ENCODE measurements at places on chromosomes 12 and 14.
A peak's percentile ranks its signal among the peaks of the same experiment; 100 is the strongest.

DNA sequence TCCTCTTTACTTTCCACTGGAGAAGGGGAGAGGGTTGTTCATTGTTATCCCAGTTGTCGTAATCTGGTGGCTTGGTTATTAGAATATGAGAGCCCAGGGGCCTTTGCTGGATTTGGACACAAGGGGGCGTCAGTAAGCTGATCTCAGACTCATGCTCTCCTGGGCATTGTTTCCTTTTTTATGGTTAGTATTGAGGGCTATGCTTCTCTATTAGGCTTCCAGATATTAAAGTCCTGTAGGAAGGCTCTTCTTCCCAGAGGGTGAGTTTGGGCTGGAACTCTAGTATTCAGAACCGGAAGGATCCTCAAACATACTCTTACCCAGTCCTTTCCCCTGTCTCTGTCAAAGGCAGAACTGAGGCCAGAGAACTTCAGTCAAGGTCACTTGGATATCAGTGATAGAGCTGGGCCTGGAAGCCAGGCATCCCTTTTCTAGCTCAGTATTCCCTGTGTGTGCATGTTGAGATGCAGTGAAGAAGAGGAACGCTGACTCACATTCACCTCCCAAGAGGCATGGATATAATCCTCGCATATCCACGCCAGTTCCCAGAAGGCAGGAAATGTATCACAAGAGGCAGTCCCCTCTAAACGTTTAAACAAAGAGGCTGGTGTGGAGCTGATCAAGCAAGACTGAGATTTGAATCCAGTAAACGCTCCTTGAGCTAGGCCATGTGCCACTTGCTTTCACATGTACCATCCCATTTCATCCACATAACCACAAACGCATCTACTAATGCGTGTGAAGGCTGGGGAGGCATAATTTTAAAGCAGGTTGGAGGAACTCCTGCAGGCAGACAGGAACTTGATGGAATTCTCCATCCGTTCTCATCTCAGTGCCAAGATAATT is 41.6 kb downstream of the UBE3B start:
- peak; percentile 57 for DNase-seq

- DNase-seq: no peak
These were observed 170.6 kb upstream of the CCDC196 start for GRCh38 chr14:66315548-66315947.

DNA sequence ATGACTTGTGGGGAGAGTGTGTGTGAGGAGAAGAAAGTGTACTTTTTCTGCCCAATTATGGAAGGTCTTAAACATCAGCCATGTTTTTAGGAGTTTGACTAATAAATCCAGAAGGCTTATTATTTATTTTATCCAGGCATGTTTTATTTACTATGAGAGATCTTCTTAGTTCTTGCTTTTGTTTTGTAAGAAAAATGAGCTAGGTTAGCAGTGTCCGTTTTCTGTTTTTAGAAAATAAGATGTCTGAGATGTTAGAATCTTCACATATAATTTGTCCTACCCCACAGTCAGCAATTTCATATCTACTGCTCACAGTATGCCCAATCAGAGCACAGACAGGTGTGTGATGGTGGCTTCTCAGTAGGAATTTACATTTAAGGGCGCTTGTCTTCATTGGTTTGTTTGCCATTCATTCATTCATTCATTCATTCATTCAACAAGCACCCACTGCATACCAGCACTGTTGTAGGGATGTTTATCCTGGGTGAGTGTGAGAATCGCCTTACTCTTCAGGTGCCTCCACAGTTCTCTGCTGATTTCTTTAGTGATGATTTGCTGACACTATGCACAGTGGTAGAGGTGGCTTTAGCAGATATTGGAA is 83.2 kb downstream of the CRADD start:
- no peak for DNase-seq

- no peak for DNase-seq
These were observed 93.1 kb downstream of the SLC5A8 start for GRCh38 chr12:101116911-101117310.

DNA sequence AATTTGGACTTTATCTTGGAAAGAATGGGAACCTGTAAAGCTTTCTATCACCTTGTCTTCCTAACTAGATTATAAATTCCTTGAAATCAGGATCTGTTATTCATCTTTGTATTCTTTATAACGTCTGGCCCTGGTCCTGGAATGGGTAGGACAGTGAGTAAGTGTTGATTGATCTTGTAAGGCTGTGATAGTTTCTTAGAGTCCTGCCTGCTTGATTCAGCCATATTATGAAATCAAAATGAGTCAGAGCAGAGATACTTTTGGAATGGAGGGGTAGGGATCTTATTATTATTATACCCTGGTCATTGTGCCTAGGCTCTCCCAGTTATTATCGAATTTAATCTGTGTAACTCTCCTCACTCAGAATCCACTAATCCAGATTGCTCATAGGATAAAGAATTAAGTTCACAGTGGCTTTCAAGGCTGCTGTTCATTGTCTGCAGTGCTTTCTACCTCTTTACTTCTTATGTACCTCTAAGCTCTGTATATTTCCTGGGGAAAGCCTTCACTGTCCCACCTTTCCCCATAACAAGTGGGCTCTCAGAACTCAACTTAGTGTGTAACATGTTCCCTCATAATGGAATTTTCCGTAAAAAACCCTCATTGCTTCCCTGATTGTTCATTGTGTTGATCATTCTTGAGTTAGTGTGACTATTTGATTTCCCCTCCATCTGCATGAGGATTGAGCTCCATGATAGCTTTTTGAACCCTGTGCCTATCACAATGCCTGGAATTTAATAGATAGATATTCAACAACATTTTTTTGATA is 93.3 kb downstream of the DAAM1 start:
- no peak for DNase-seq

DNA sequence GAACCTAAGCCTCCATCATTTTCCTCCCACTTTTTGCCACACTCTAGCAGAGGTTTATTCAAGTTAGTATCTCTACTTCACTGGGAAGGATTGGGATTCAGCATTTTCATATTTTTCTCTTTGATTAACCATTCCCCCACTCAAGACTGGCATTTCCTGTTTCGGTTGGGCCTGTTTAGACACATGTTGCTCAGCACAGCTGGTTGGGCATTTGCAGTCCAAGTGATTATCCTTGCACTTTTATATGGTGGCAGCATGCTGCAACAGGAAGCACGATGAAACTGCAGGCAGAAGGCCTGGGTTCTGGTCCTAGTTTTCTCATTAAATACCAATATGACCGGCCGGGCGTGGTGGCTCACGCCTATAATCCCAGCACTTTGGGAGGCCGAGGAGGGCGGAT is 182.9 kb upstream of the GRIN2B start:
- DNase-seq: no peak

DNA sequence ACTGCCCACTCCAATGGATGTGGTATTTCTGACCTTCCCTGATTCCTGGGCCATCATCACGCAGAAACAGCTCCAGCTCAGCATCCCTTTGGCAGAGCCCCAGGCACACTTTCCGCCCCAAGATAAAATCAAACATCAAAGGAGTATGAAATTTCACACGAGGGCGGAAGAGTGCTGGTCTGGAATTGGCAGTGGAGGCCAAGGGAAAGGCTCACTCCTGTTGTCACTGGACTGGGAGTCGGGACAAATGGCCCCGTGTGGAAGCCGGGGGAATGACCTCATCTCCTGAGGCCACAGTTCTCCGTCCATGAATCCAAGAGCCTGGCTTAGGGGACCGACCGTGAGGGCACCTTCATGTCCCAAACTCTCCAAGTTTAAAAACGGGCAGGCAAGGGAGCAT is 40.9 kb downstream of the FZD10 start:
- DNase-seq: no peak

DNA sequence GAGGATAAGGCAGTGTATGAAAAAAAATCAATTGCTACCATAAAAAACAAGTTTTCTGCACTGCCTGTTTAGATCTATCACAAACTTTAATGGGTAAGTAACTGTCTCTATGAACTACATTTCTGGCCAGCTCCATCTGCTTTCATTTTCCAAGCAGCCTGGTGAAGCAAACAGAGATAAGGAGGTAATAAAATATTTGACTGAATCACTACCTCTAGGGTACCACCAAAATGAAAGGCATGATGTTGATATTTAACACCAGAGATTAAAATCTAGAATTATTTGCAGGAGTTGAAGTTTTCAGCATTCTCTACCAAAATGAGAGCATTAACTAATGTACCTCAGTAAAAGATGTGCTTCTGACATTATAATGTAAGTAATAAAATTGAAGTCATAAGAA is 863.5 kb upstream of the MGAT4C start:
- no peak for DNase-seq
